ENCODE measurements at places on chromosomes 6 and 20.

GRCh38 chr20:44702776-44703175, 12.4 kb upstream of the CCN5 start:
- no peak for DNase-seq

DNA sequence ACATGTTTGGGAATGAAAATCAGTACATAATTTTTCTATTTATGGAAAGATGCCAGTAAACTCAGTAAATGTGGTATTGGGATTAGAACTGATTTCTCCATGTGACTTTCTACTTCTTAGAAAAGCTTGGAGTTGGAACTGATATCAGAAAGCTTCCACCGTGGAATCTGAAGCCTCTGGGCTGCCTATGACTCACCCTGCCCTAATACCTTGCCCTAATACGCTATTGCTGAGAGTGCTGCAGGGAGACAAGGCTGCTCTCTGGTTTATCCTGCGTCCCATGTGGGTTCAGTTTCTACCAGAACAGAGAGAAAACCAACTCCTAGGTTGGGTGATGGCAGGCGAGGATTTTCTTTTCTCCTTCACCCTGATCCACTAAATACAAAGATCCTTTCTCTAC, 3.3 kb upstream of the STMND1 start:
- DNase-seq = no peak

DNA sequence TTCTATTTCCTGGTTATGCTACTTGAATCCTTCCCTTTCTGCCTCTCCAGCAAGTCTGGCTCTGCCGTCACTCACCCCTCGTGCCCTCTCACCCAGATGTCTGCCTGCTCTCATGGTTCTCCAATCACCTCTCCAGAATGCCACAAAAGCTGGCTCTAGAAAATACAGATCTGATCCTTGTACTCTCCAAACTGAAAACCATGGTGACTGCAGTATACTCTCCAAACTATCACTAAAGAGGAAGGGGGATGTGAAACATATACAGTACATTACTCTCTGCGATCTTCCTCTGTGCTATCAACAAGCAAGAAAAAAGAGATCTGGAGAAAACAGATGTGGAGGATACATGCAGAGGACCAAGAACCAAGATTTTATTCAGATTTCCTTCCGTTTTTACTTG, 91.1 kb downstream of the ATXN1 start:
- no peak for DNase-seq

GRCh38 chr20:13422637-13423036, 201.6 kb downstream of the ISM1 start:
- DNase-seq = no peak

DNA sequence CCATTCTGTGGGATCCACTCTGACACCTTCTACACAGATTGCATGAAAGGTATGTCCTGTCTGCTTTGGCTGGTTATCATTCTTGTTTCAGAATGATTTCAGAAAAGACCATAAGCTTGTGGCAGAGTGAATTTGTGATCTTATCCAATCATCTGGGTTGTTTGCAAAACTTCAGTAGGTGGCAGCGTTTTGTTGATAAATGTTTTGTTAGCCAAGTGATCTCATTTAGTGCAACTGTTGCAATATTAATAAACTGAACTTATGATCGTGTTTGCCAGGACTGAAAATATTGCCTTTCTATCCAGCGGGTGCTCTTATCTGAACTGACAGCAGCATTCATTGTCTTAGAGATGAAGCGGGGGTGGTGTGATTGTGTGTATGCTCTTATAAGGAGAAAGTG, 613.2 kb upstream of the NOX3 start:
- no peak for DNase-seq

- DNase-seq = no peak
Measured at GRCh38 chr6:148059869-148060268, 282.8 kb upstream of the SASH1 start.

DNA sequence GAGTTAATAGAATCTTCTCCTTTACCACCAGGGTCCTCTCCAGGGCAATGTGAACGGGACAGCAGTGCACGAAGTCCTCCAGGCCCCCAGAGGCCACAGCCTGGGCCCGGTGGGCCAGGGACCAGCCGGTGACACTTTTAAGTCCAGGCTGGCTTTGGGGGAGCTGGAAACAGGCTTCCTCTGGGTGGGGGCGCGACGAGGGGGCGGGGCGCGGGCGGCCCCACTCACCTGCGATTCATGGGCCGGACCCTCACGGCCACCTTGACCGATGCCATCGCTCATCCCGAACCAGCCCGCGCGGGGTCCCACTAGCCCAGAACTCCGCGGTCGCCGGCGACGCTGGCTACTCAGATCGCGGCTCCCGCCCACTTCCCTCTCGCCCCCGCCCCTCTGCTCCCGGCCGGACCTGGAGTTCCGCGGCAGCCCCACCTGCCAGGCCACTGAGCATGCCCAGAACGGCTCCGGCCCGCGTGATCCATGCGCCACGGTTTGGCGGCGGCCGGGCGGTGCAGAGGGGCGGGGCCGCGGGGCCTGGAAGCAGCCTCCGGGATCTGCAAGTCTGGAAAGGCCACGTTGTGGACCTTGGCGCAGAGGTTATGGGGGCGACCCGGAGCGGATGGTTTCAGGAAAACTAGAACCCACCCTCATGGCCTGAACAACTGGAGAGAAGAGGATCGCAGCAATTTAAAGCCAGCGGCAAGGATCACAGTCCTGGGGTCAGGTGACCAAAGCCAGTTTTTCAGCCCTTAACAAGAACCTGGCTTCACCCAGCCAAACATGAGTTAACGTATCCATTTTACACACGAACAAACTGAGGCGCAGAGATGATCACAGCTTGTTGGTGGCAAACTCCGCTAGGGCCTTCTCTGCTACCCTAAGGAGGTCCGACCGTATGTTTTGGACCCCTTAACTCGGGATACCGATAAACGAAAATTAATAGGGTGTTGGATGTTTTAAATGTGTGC, at the start of gene KIF16B:
Gene KIF16B (minus strand): TSS at position 448 of the 965 bp plus-strand sequence. CDS start 173 bp downstream, at position 275.
- peak; percentile 51 for DNase-seq

DNA sequence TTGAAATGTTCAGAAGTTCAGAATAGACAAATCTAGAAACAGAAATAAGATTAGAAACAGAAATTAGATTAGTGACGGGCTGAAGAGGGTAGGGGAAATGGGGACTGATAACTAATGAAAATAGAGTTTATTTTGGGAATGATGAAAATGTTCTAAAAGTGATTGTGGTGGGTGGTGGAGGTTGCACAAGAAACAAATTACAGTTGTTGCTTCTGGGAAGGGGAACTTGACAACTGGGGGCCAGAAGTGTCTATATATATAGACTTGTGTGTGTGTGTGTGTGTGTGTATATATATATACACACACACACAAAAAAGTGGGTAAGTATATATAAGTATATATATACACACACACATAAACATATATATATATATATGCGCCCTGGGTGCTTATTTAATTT, 86.5 kb upstream of the RREB1 start:
- DNase-seq = no peak

All from stimulated activated CD8-positive, alpha-beta memory T cell treated with anti-CD3 and anti-CD28 coated beads, Interleukin-15, amount 100 ng/mL, for 1 hour (primary cell).